ENCODE measurements at places on chromosomes 3 and 15.
A peak's percentile ranks its signal among the peaks of the same experiment; 100 is the strongest.

- no peak overlapping the region for H3K27ac ChIP-seq
- DNase-seq, result no peak
- peaks cover 6% of the 10 kb centered on the region for H3K4me1 ChIP-seq
- peaks cover 49% of the 10 kb centered on the region for H3K27me3 ChIP-seq
Measured at GRCh38 chr15:83287541-83288027, 3.1 kb upstream of the BNC1 start.

GRCh38 chr3:5197470-5198312 is 10.2 kb downstream of the EDEM1 start:
- peaks cover 85% of the 10 kb centered on the region for H3K36me3 ChIP-seq
- H3K4me1 ChIP-seq, result peaks cover 93% of the 10 kb centered on the region
- H3K27me3 ChIP-seq, result no peaks in the 10 kb centered on the region
- no peak for DNase-seq
- H3K27ac ChIP-seq, result peak overlapping the region; percentile 97

DNA sequence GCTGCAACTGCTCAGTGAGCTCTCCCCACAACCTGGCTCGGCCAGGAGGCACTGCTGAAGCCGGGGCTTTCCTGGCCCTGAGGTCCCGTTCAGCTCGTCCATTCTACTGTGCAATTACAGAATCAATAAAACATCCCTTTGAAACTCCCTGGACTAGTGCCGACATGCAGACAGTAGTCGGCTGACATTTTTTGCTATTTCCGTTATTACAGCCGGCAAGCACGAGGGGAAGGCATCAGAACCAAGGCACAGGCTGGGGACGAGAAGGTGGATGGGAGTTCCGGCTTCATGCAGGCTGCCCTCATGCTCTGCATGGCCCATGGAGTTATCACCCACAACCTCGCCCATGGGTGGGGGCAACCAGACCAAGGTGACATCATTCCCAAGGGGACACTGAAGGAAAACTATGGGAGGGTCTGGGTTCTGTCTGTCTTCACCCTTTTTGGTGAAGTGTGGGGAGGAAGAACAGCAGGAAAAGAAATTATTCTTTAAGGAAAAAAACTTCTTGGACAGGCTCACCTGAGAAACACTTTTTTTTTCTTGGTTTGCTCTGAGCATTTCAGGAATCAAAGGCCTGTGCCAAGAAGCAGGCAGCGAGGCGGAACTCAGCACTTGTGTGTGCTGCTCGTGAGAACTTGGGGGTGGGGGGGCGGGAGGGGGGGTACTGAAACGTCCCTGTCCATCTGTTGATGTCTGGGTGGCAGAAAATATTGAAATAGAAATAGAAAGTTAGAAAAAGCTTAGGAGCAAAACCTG is 154.5 kb downstream of the FOXP1 start:
- peak overlapping the region; percentile 75 for H3K4me3 ChIP-seq
- peaks cover 58% of the 10 kb centered on the region for H3K4me1 ChIP-seq
- DNase-seq, result no peak
- H3K27ac ChIP-seq, result peak overlapping the region; percentile 92

GRCh38 chr15:68328443-68328842 is 50.9 kb downstream of the FEM1B start:
- H3K36me3 ChIP-seq, result no peaks in the 10 kb centered on the region
- peaks cover 47% of the 10 kb centered on the region for H3K27me3 ChIP-seq
- H3K27ac ChIP-seq, result no peak overlapping the region
- no peak for DNase-seq
- no peak overlapping the region for H3K4me3 ChIP-seq
- H3K4me1 ChIP-seq, result no peaks in the 10 kb centered on the region

DNA sequence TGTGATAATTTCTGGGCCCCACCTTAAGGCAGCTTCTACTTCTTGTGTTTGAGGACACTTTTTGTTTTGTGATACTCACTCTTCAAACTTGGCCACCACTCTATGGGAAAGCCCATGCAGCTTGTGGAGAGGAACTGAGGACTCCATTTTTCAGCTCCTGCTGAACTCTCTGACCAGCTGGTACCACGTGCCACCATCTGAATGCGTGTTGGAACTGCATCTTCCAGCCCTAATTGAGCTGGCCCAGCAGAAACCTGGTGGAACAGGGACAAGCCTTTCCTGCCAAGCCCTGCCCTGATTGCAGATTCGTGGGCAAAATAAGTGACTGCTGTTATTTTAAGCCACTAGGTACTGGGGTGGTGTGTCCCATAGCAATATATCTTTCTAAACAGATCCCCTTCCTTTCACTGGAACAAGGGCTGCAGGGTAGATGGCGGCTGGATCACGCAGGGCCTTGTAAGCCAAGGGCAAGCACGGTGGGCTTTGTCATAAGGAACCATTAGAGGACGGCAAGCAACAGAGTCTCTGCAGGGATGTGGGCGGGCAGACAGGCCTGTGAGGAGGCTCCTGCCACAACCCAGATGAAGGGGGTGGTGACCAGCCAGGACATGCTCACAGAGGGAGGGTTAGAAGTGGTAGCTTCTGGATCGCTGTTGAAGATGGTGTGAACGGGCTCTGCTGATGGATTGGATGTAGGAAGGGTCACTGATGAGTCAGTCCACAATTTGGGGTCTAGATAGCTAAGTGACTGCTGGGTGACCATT is 9.5 kb downstream of the H1-8 start:
- H3K27ac ChIP-seq, result no peak overlapping the region
- peaks cover 26% of the 10 kb centered on the region for H3K27me3 ChIP-seq
- H3K4me3 ChIP-seq, result no peak overlapping the region
- peaks cover 13% of the 10 kb centered on the region for H3K4me1 ChIP-seq
- no peak for DNase-seq

GRCh38 chr3:179179979-179180759 is 32.0 kb downstream of the PIK3CA start:
- H3K27me3 ChIP-seq, result no peaks in the 10 kb centered on the region
- DNase-seq, result no peak
- H3K4me3 ChIP-seq, result no peak overlapping the region

DNA sequence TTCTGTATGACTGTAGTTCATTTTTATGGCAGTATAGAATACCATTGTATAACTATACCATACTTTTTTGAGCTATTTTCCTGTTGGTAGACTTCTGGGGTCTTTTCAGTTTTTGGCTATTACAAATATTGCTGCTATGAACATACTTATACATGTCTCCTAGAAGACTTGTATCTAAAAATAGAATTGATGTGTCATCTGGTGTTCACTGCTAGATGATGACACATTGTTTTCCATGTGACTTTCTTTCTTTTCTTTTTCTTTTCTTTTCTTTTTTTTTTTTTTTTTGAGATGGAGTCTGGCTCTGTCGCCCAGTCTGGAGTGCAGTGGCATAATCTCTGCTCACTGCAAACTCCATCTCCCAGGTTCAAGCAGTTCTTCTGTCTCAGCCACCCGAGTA is 69.8 kb downstream of the SH3GL3 start:
- H3K27ac ChIP-seq, result no peak overlapping the region
- H3K4me1 ChIP-seq, result peaks cover 2% of the 10 kb centered on the region
- H3K27me3 ChIP-seq, result peaks cover 9% of the 10 kb centered on the region

DNA sequence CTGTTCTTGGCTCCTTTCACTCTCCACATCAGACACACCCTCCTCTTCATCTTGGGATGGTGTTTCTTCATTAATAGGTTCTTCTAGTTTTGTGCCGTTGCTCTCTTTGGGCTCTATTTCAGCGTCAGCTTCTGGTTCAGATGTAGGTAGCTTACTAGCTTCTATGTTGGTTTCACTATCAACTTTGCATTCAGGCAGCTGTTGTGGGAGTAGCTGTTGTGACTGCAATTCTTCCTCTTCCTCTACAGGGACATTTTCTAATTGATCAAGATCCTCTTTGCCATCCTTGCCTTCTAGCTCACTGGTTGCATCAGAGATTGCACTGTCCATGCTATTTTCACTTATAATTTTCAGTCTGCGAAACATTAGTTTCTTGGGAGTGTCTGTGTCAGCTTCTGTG is 80.1 kb downstream of the SETD2 start:
- H3K27ac ChIP-seq, result peak overlapping the region; percentile 80
- H3K4me3 ChIP-seq, result no peak overlapping the region
- H3K4me1 ChIP-seq, result peaks cover 17% of the 10 kb centered on the region
- no peaks in the 10 kb centered on the region for H3K27me3 ChIP-seq
- DNase-seq, result no peak

- peaks cover 17% of the 10 kb centered on the region for H3K4me1 ChIP-seq
- no peak for DNase-seq
- H3K4me3 ChIP-seq, result no peak overlapping the region
- no peaks in the 10 kb centered on the region for H3K27me3 ChIP-seq
Measured at GRCh38 chr3:127002195-127003174, 19.6 kb downstream of the PLXNA1 start.

GRCh38 chr15:31177951-31178350 is 76.4 kb upstream of the TRPM1 start:
- no peak overlapping the region for H3K27ac ChIP-seq
- DNase-seq, result no peak
- peaks cover 11% of the 10 kb centered on the region for H3K4me1 ChIP-seq
- H3K4me3 ChIP-seq, result no peak overlapping the region
- no peaks in the 10 kb centered on the region for H3K27me3 ChIP-seq
- H3K36me3 ChIP-seq, result no peaks in the 10 kb centered on the region

- no peak for DNase-seq
- H3K27ac ChIP-seq, result no peak overlapping the region
- H3K4me3 ChIP-seq, result no peak overlapping the region
- H3K4me1 ChIP-seq, result peaks cover 5% of the 10 kb centered on the region
Measured at GRCh38 chr3:50208677-50209344, 3.7 kb downstream of the SLC38A3 start.

GRCh38 chr3:136078421-136079364 is 113.2 kb downstream of the PPP2R3A start:
- no peak overlapping the region for H3K27ac ChIP-seq
- no peak overlapping the region for H3K4me3 ChIP-seq
- DNase-seq, result no peak
- peaks cover 5% of the 10 kb centered on the region for H3K4me1 ChIP-seq
- no peaks in the 10 kb centered on the region for H3K36me3 ChIP-seq

- H3K4me1 ChIP-seq, result no peaks in the 10 kb centered on the region
- no peak overlapping the region for H3K4me3 ChIP-seq
- H3K27me3 ChIP-seq, result no peaks in the 10 kb centered on the region
- DNase-seq, result no peak
Measured at GRCh38 chr3:158217992-158218391, 108.1 kb downstream of the RSRC1 start.

GRCh38 chr3:143445118-143445517 is 325.5 kb downstream of the CHST2 start:
- peaks cover 14% of the 10 kb centered on the region for H3K36me3 ChIP-seq

DNA sequence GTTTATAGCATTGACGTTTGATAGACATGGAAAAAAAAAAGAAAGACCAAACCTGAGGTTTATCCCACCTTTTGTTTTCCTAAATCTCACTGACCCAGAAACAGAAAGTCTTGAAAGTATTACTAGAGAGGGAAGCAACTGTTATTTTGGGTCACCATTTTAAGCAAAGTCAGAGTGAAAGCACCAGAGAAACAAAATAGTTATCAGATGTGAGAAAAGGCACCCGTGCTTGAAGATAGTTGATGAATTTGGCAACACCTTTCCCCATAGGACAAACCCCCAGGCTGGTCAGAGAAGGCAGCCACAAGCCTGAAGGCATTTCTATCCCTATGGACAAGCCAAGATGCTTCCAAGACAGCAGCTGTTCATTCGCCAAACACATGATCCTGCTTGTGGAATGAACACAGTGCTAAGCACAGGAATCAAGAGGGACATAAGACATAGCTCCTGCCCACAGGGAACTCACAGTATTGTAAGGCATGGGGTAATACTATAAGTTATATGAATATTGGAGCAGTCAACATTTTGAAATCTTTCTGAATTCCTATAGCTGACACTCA is 170.9 kb downstream of the ERC2 start:
- H3K4me1 ChIP-seq, result no peaks in the 10 kb centered on the region
- no peak overlapping the region for H3K27ac ChIP-seq
- no peaks in the 10 kb centered on the region for H3K36me3 ChIP-seq
- DNase-seq, result no peak

DNA sequence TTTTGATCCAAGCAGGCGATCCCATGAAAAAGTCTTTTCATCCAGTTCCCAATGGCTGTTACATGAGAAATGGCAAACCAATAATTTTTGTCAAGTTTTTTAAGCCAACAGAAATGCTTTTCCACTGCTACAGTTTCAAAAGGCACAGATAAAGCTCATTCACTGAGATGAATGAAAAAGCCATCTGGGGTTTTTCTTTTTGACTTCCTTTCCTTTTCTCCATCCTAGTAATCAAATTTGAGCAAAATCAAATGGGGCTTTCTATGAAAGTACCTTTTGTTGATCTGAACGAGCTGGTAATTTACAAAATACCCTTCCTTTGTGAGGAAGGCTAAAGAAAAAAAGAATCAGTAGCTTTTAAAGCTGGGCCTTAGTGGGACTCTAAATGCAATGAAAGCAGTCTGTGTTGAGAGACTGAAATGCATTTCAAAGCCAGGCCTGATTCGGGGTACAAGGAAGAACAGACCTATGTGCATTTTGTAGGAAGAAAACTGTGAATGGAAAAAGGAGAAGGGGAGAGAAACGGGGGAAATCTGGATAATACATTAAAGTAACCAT is 185.2 kb upstream of the DNAJC19 start:
- no peak overlapping the region for H3K27ac ChIP-seq
- DNase-seq, result no peak
- H3K36me3 ChIP-seq, result no peaks in the 10 kb centered on the region
- H3K4me1 ChIP-seq, result no peaks in the 10 kb centered on the region
- H3K4me3 ChIP-seq, result no peak overlapping the region
- H3K27me3 ChIP-seq, result no peaks in the 10 kb centered on the region

DNA sequence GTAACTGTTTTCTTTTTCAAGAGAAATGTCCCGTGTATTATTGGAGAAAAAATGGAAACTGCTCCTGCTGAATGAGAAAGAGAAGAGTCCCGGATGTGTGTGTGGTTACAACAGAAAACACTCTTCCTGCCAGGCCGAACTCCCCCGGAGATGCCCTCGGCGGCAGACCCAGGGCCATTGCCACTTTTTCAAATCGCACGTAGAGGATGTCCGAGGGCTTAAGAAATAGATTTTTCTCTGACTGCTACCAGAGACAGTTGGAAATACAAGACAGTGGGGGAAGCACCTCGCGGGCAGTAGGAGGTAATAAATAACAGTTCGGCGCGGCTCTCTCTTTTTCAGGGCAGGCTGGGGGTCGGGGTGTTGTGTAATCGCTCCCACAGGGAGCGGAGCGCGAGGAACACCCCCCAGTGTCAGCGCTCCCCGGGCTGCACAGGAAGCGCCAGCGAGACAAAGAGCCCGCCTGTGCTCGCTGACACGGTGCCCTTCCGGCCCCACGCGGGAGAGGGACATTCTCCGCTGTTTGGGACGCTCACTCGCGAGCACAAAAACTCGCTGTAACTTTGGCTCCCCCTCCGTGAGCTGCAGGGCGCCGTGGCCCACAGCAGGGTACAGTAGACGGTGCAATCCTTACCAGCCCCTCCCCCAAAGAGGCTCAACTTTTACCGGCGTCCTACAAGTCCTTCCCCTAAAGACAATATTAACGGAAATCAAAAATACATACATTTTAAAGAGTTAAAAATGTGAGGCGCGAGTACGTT is 1.1 kb downstream of the VGLL4 start:
- peaks cover 37% of the 10 kb centered on the region for H3K4me1 ChIP-seq
- H3K36me3 ChIP-seq, result peaks cover 10% of the 10 kb centered on the region
- H3K27me3 ChIP-seq, result no peaks in the 10 kb centered on the region
- peak overlapping the region; percentile 98 for H3K27ac ChIP-seq
- peak; percentile 50 for DNase-seq
- H3K4me3 ChIP-seq, result peak overlapping the region; percentile 98

DNA sequence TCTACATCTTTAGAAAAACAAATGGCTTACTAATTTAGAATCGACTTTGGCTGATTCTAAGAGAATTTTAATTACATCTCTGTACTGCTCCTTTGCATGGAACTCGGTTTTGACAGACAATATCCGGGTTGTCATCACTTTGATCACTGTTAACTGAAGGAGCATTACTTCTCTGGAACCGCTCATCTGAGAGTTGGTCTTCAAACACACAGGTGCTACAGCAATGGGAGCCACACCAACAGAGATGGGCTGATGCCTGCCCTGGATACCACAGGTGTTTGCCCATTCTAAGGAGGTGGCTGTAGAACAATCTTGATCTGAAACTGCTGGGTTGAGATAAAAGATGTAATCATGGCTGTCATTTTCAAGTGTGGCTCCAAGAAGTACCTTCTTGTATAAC is 21.6 kb downstream of the LINS1 start:
- no peaks in the 10 kb centered on the region for H3K27me3 ChIP-seq
- H3K4me1 ChIP-seq, result peaks cover 7% of the 10 kb centered on the region
